ENCODE measurements at places on chromosomes 7 and 10.

GRCh38 chr7:1941464-1942242, 271.6 kb downstream of the ELFN1 start:
- H3K27ac ChIP-seq = no peak overlapping the region
- no peak for DNase-seq
- peaks cover 9% of the 10 kb centered on the region for H3K36me3 ChIP-seq
- H3K4me1 ChIP-seq = peaks cover 85% of the 10 kb centered on the region

GRCh38 chr7:110693344-110693743, 397.6 kb upstream of the LRRN3 start:
- no peaks in the 10 kb centered on the region for H3K27me3 ChIP-seq
- H3K36me3 ChIP-seq = no peaks in the 10 kb centered on the region
- no peak overlapping the region for H3K4me3 ChIP-seq
- DNase-seq = no peak
- H3K4me1 ChIP-seq = no peaks in the 10 kb centered on the region

DNA sequence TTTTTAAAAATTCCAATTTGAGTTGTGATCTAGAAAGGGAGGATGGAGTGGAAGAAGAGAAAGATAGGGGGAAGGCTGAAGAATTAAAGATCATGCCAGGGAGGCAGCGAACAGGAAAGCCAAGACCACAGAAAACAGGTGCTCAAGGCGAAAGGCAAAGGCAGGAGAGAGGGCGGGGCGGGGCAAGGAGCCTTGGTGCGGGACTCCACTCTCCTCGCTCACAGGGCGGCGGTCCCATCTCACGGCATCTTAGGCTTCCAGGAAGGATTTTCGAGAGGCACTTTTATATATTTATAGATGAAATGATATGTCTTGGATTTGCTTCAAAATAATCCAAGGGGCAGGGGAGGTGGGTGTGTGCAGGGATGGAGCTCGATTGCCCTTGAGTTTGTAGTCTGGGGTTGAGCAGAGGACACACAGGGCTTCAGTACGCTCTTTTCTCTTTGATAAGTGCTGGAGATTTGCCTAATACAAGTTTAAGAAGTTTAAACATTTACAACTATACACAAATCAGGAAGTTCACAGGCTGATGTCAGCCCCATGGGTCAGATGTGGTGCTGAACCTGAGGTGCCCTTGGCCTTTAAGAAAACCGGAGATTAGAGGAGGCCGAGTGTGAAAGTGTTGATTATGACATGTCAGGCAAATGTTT, 161.1 kb downstream of the PRKAG2 start:
- H3K4me3 ChIP-seq = no peak overlapping the region
- H3K4me1 ChIP-seq = no peaks in the 10 kb centered on the region
- H3K27me3 ChIP-seq = no peaks in the 10 kb centered on the region
- no peak overlapping the region for H3K27ac ChIP-seq

GRCh38 chr7:63900394-63901203, 98.0 kb upstream of the ZNF722 start:
- DNase-seq = no peak
- no peaks in the 10 kb centered on the region for H3K36me3 ChIP-seq
- no peaks in the 10 kb centered on the region for H3K4me1 ChIP-seq
- no peak overlapping the region for H3K27ac ChIP-seq
- no peaks in the 10 kb centered on the region for H3K27me3 ChIP-seq
- H3K4me3 ChIP-seq = no peak overlapping the region

DNA sequence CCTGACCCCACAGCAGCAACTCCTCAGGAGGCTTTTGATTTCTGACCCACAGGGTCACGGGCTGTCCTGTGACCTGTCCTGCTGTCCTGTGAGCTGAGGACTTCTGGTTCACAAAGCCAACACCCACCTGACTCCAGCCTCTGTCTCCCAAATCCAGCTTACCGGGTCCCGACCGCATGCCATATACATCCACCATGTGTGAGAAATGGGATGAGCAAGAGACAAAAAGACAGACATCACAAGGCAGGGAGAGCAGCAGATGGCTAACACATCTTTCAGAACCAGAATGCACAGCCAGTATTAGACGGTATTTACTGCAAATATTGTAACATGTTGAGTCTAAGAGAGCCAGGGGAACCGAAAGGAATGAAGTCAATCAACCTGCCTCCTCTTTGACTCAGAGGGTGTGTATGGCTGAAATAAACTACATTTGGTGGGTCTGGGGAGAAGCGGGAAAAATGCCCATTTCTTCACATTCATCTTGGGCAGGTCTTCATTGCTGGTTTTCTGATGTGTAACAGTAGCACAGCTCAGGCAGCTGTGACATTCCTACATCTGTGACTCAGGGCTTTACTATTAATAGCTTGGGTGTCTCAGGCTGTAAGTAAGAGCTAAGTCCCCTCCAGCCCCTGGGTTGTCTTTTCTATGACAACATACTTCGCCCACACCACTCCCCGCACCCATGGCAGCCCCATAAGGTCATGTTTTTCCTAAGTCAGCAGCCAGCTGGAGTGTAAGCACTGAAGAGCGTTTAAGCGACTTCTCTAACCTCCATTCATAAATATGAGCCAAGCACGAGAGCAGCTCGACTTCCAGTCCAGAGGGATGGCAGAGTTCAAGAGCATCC, 25.0 kb downstream of the ABLIM1 start:
- peaks cover 36% of the 10 kb centered on the region for H3K27me3 ChIP-seq
- peaks cover 10% of the 10 kb centered on the region for H3K4me1 ChIP-seq
- no peaks in the 10 kb centered on the region for H3K36me3 ChIP-seq
- no peak for DNase-seq

DNA sequence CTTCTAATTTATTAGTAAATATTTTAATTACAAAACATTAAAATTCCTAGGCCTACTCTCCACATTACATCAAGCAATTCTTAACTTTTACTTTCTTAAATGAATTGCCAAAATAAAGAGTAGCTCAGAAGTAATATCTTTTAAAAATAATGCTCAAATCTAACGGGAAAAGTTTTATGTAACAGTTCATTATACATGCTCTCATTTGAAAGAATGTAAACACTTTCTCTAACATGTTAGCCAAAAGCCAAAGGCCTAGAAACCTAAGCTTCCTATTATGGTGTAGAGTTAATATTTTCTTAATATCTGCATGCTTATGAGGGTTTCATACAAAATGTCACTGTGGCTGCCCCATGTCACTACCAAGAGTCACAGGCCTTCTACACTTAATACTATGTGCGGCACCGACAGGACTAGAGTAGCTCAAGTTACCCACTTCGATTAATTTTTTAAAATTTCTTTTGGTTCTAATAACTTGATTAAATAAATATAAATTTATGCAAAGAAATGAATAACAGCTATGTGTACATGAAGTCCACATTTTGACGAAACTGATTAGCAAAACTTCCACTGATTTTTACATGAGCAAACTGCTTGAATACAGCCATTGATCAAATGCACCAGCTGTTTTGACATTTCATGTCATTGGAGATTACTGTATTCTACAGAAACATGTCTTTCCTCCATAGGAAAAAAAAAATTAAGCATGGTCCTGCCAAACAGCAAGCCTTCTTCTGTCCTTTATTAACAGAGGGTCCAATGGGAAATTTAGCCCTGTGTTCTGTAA, 3.5 kb downstream of the COBL start:
- peaks cover 41% of the 10 kb centered on the region for H3K27me3 ChIP-seq
- DNase-seq = no peak
- no peak overlapping the region for H3K4me3 ChIP-seq
- H3K27ac ChIP-seq = no peak overlapping the region

GRCh38 chr10:78406648-78407008, 373.0 kb downstream of the RPS24 start:
- H3K27me3 ChIP-seq = no peaks in the 10 kb centered on the region
- no peak overlapping the region for H3K27ac ChIP-seq
- H3K4me3 ChIP-seq = no peak overlapping the region
- no peaks in the 10 kb centered on the region for H3K36me3 ChIP-seq

DNA sequence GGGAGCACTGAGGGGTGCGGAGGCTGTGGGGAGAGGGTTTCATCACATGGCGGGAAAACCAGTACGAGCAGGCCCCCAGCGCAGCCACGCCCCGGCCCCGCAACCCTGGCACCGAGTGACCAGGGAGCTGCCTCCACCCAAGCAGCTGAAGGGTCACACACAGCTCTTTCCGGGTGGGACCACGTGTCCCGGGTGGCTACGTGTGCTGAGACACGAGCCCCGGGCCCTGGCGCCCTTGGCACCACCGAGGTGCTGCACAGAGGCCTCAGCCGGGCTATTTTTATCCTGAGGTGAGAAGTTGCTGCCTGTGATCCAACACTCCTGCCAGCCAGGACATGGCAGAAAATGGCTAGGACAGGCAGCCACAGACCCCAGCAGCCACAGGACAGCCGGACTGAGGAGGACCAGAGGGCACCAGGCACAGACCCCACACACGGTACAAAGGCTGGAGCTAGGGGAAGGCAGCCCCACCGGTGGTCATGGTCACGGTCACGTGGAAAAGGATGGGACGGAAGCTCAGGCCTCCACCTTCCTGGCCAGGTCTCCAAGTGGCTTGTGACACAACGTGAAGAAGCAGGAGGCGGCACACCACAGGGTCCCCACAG, 223.7 kb downstream of the MAD1L1 start:
- H3K36me3 ChIP-seq = peaks cover 31% of the 10 kb centered on the region
- H3K27me3 ChIP-seq = no peaks in the 10 kb centered on the region
- H3K27ac ChIP-seq = no peak overlapping the region
- no peak for DNase-seq
- H3K4me1 ChIP-seq = peaks cover 16% of the 10 kb centered on the region

GRCh38 chr7:106535234-106535932, 125.6 kb downstream of the CCDC71L start:
- no peak overlapping the region for H3K27ac ChIP-seq
- H3K4me3 ChIP-seq = no peak overlapping the region
- no peaks in the 10 kb centered on the region for H3K27me3 ChIP-seq
- DNase-seq = no peak

DNA sequence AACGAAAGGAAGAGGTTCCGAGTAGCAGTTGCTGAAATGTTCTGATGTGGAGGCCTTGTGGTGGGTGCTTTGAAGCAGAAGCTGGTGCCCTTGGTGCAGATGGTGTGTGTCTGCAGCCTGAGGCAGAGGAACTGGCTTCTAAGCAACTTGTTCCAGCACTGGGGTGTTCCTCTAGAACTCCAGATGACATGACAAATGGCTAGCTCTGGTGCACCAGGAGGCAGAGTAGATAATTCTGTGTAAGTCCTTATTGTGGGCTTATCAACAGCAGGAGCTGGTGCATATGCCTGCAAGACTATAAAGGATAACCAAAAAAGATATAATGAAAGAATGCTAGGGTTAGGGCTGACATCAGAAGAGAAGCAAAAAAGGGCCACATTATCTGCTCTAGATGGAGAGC, 76.5 kb downstream of the ARL5B start:
- no peak overlapping the region for H3K4me3 ChIP-seq
- H3K4me1 ChIP-seq = no peaks in the 10 kb centered on the region
- H3K27ac ChIP-seq = no peak overlapping the region
- DNase-seq = no peak
- H3K36me3 ChIP-seq = no peaks in the 10 kb centered on the region
- no peaks in the 10 kb centered on the region for H3K27me3 ChIP-seq

GRCh38 chr7:96415293-96415940, 93.5 kb upstream of the SLC25A13 start:
- no peaks in the 10 kb centered on the region for H3K36me3 ChIP-seq
- H3K4me1 ChIP-seq = no peaks in the 10 kb centered on the region
- no peak overlapping the region for H3K27ac ChIP-seq
- no peaks in the 10 kb centered on the region for H3K27me3 ChIP-seq

- H3K27ac ChIP-seq = no peak overlapping the region
- H3K4me3 ChIP-seq = no peak overlapping the region
- peaks cover 16% of the 10 kb centered on the region for H3K4me1 ChIP-seq
- no peak for DNase-seq
- peaks cover 5% of the 10 kb centered on the region for H3K36me3 ChIP-seq
- H3K27me3 ChIP-seq = no peaks in the 10 kb centered on the region
Measured at GRCh38 chr7:98289333-98289875, 7.9 kb downstream of the BRI3 start.

DNA sequence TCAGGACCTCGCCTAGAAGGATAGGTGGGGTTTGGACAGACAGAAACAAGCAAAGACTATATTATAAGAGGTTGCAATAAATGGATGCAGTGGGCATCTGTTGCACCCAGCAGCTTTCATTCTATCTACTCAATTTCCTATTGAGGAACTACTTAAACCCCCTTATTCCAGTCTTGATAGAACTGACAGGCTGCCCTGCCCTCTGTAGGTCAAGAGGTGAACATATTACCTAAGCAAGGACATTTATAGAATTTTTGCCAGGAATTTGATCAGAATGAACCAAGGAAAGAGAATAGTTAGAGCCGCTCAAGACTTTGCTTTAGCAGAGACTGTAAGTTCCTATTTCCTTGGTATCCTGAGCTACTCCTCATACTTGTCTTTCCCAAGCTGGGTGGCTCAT, 9.5 kb downstream of the VTI1A start:
- no peak overlapping the region for H3K27ac ChIP-seq
- peaks cover 8% of the 10 kb centered on the region for H3K36me3 ChIP-seq
- H3K4me1 ChIP-seq = no peaks in the 10 kb centered on the region

- no peaks in the 10 kb centered on the region for H3K36me3 ChIP-seq
- H3K27ac ChIP-seq = no peak overlapping the region
- no peaks in the 10 kb centered on the region for H3K27me3 ChIP-seq
- H3K4me3 ChIP-seq = no peak overlapping the region
- no peak for DNase-seq
- no peaks in the 10 kb centered on the region for H3K4me1 ChIP-seq
Measured at GRCh38 chr7:141484907-141485306, 66.3 kb upstream of the AGK start.

DNA sequence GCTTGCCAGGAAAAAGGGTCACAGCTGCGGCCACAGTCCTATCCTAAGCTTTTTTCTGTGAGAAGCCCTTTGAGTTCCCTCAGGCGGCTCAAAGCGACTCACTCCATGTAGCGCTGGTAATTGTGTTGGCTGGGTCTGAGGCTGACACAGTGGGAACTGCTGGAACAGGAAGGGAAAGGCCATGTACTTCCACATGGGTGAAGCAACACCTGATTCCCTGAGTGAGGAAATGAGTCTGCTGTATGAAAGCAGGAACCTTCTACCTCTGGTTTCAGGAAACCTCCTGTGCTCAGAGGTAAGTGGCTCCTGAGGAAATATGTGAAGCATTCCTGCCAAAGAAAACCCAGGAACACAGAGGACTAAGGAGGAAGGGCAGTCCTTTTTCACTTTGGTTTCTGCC, 734.6 kb upstream of the SORCS1 start:
- H3K27ac ChIP-seq = no peak overlapping the region
- H3K36me3 ChIP-seq = no peaks in the 10 kb centered on the region
- H3K27me3 ChIP-seq = no peaks in the 10 kb centered on the region
- no peaks in the 10 kb centered on the region for H3K4me1 ChIP-seq

DNA sequence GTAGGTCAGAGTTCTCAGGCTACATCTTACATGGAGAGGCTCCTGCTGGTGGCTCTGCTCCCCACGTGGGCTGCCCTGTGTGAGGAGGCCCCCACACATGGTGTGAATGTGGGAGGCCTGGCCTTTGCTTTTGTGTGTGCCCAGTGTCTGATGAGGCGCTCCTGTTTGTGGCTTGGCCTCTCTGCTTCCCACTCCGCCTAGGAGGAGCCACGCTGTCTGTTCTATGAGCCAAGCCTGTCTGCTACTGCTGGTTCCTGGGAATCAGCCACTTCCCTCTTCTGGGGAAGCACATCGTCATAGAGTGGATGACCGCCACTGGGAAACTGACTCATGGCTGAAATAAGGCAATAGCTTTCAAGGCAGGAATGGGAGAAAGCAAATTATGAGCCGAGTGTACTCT, 87.1 kb downstream of the CYP26A1 start:
- H3K27me3 ChIP-seq = no peaks in the 10 kb centered on the region
- no peak overlapping the region for H3K27ac ChIP-seq
- H3K36me3 ChIP-seq = no peaks in the 10 kb centered on the region
- H3K4me1 ChIP-seq = no peaks in the 10 kb centered on the region
- no peak for DNase-seq

Measured in thymus (tissue), 14 donors.